Stimulated activated CD8-positive, alpha-beta memory T cell treated with anti-CD3 and anti-CD28 coated beads, Interleukin-2, amount 100 ng/mL, for 1 hour (primary cell): ENCODE measurements at places on chromosomes 7 and 10.

DNA sequence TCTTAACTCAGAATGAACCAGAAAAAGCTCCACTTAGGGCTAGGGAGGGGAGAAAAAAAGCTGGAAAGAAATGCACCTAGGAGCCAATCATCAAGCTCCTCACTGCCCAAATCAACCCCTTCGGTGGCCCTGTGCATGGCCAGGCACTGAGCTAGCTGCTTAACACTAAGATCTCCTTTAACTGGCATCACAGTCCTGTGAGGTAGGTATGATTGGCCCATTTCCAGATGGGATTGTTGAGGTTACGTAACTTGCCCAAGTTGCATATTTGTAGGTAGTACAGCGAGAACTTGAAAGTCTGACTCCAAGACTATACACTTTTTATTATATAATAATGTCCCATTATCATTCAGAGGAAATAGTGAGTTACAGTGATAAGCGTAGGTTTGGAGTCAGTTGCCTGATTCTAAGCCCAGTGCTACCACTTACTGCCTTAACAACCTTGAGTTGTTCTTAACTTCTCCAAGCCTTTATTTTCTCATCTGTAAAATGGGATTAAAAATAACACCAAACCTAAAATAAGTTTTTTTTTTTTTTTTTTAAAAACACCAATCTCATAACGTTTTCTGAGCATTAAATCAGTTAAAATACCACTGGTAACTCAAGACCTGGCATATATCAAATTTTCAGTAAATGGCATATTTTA lies 37.2 kb upstream of the ACSL5 start:
- DNase-seq, result no peak

DNA sequence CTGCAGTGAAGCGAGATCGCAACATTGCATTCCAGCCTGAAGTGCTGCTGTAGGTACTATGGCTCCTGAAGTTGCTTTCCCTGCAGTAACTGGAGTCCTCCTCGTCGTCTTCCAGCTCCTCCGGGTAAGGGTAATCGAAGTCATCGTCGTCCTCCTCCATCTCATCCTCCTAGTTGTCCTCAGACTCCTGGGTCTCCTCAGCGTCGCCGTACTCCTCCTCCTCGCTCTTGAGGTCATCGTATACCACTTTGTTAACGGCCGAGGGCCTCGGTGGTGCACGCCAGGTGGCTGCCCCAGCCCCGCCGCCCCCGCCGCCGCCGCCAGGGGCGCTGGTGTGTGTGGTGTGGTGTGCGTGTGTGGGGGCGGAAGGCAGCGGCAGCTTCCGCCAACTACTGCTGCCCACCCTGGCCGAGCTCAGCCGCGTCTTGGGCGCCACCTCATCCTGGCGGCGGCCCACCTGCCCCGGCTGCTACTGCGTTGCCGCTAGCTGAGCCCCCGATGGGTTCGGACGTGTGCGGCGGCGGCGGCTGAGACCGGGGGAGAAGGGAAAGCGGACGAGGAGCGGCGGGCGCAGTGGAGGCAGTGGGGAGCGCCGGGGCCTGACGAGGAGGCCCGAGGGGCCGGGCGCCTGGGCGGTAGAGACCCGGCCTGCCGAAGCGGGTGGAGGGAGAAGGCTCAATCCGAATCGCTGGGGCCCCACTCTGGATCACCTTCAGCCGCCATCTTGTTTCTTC lies 11.8 kb upstream of the ACBD5 start:
- peak; percentile 56 for DNase-seq

GRCh38 chr10:110228066-110228465 lies 20.7 kb downstream of the MXI1 start:
- DNase-seq, result no peak

DNA sequence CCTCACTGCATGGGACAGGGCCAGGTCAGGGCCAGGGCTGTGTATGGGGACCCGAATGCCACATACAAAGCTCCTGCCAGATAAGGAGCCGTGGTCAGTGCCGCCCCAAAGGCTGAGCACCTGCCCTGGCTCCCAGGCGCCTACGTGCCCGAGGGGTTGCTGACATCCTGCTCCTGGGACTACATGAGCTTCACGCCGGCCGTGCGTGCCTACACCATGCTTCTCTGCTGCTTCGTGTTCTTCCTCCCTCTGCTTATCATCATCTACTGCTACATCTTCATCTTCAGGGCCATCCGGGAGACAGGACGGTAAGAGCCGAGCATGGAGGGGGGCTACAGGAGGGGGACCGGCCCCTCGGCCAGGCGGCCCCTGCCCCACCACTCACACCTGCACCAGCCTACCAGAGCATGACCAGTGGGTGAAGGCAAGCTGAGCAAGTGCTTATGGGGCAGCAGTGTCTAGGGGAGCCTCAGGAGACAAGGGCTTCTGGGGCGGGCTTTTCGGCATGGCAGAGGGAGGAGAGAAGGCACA lies 4.9 kb downstream of the OPN4 start:
- no peak for DNase-seq

- DNase-seq, result no peak
Measured at GRCh38 chr10:15738270-15738925, 18.7 kb upstream of the ITGA8 start.

GRCh38 chr7:22702516-22702915 lies 24.5 kb upstream of the IL6 start:
- DNase-seq, result no peak

DNA sequence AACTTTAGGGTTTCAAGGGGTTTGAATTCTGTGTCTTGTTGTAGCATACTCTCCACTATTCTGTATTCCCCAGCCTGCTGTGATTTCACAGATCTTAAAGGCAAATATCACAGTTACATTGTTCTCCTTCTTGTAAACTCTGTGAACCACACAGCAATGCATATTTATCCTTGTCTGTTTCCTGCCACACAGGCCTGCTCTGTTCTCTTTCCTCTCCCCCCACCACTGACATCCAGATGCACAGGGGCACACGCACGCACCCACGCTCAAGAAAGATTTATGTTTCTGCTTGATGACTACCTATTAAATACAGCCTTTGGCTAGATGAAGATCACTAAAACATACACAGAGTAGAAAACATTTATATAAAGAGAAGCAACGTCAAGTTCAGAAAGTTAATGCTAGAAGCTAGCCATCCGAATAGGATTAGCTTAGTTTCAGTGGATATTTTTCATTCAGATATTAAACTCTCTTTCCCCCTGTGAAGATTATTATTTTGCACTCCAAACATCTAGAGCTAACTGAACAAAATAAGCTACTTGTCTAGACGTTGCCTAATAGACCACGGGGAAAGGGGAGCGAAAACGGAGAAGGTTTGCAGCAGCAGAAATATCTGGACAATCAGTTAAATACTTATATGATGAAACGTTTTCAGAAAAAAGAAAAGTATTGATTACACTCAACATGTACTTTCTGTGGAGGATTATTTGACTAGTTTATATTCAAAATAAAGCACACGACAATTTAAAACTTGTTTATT lies 193.1 kb upstream of the SEMA3C start:
- no peak for DNase-seq

DNA sequence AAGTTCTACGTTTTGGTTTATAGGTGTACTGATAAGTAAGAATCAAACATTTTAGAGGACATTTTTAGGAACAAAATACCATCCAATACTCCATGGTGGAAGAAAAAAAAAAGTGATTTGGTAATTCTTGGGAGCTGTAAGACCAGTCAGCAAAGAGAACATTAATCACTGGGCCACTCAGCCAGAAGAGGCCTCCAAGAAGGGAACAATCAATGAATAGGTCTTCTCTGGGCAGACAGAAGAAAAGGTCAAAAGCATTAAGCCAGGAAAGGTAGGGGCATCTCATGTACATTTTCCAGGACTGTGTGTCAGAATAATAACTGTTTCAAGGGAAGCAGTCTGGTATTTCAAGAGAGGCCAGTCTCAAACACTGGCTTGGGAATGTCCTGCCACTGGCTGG lies 190.4 kb upstream of the AGK start:
- no peak for DNase-seq

- DNase-seq, result no peak
Measured at GRCh38 chr10:15316871-15317464, 54.1 kb downstream of the FAM171A1 start.

DNA sequence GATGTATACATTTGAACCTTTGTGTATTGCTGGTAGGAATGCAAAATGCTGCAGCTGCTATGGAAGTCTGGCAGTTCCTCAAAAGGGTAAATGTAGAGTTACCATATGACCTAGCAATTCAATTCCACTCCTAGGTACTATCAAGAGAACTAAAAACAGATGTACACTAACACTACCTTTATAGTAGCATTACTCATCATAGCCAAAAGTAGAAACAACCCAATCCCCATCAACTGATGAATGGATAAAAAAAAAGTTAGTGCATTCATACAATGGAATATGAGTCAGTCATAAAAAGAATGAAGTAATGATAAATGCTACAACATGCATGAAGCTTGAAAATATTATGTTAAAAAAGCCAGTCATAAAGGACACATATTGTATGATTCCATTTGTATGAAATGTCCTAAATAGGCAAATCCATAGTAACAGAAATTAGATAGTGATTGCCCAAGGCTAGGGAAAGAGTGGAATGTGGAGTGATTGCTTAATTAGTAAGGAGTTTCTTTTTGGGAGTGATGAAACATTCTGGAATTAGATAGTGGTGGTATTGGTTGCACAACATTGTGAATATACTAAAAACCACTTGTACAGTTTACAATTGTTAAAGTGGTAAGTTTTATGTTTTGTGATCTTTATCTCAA lies 96.4 kb upstream of the AOAH start:
- no peak for DNase-seq

DNA sequence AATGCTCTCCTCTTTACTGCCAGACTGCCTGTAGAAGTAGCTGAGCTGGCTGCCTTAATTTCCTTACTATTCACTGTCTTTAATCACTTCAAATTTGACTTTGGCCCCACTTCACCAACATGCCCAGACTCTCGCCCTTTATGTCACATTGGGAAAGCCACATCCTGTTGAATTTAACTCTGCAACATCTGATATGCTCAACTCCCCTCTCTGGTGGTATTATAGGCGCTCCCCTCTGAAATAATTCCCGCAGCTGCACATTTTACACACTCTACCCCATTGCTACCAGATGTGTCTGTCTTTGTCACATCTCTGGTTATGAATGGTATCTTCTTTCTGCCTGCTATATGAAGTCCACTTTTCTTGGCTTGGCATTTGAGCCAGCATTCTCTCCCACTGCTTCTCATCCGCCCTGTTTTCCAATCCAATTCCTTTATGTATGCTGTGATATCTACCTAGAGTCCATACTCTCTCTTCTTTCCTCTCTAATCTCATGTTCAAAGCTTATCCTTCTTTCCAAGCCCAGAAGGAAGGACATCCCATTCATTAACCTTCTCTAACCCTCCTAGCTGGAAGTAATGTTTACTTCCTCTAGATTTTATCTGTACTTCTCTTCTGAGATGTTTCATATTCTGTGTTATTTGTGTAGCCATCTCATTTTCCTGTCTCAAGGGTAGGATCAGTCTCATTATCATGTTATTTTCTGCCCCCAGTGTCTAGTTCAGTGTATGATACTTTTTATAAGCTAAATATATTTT lies 134.5 kb downstream of the ST7 start:
- no peak for DNase-seq

DNA sequence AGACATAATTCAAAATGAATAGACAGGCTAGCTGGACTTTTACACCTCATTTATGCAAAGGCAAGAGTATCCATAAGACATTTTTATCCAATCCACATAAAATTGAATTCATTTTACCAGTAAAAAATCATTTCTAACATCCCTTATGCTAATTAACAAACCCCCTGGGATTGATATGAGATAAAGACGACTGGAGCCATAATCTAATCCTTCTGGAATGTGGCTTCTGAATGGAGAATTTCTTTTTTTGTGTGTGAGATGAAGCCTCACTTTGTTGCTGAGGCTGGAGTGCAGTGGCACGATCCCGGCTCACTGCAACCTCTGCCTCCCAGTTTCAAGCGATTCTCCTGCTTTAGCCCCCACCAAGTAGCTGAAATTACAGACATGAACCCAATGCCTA lies 90.4 kb downstream of the AKR1D1 start:
- DNase-seq, result no peak

DNA sequence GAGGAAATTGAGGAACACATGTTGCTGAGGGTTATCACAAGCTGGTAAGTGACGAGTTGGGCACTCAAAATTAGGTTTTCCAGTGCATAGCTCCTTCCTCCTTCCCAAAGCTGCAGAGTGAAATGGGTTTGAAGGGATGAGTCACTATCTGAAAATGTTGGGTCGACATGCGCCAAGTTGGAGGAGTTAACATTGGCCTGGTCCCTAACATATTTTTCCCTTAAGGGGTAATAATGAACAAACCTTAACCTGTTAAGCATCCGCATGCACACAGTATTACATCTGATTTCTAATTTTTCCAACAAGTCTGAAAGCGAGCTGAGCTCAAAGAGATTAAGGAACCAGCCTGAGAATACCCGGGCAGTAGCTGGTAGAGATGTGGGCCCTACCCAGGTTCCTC lies 20.7 kb upstream of the TECTB start:
- DNase-seq, result no peak

GRCh38 chr10:122018491-122018890 lies 29.5 kb downstream of the TACC2 start:
- DNase-seq, result no peak

- DNase-seq, result peak; percentile 4
Measured at GRCh38 chr7:143003393-143004051, 23.4 kb downstream of the OR9A2 start.

GRCh38 chr7:128831178-128831993 lies 1.2 kb downstream of the FLNC start:
- no peak for DNase-seq

- no peak for DNase-seq
Measured at GRCh38 chr10:76642358-76642757, 995.2 kb downstream of the KCNMA1 start.

DNA sequence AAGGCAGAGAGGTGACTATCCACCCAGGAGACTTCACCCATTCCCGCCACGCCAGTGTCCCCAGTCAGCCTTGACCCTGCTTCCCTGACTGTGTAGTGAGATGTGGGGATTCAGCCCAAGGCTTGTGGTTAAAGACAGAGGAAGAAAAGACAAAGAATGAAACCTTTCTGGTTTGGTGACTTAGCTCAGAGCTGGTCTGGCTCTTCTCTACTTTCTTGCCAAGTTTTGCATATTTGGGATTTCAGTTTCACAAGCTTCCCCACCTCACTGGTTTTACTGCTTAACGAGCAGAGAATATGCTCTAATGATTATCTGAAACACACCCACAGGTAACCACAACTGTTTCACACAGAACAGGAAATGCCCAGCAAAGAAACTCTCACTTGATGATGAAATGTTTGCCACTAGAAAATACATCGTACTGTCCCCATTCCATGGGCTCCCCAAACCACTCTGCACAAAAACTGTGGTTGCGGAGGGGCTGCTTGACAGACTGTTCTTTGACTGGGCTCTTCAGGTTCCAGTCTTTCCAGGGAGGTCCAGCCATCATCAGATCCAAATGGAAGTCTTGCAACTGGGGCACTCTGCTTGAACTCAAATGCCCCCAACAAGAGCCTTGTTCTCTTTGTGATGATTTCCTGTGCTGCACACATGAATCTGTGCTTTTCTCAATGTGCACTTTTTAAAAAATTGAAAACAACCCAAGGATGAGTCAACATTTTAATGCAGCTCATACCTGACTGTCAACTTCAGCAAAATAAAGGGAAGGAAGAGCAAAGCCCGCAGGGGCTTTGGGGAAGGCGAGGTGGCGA lies 95.5 kb downstream of the CTBP2 start:
- DNase-seq, result no peak
